ENCODE measurements at places on chromosomes 3 and 15.

DNA sequence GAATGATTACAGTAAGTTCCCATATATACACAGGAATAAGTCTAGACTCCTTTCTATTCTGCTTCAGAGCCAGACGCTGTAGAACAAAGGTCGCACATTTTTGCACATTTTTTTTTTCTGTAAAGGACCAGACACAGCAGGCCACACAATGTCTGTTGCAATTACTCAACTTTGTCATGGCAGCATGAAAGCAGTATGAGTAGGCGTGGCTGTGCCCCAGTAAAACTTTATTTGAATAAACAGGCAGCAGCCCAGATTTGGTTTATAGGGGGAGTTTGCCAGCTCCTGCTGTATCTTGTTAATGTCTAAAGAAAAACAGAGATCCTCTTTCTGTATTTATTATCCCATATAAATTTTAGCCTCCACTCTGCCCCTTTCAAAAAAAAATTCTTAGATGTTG is 708.3 kb downstream of the FHIT start:
- DNase-seq, result no peak

DNA sequence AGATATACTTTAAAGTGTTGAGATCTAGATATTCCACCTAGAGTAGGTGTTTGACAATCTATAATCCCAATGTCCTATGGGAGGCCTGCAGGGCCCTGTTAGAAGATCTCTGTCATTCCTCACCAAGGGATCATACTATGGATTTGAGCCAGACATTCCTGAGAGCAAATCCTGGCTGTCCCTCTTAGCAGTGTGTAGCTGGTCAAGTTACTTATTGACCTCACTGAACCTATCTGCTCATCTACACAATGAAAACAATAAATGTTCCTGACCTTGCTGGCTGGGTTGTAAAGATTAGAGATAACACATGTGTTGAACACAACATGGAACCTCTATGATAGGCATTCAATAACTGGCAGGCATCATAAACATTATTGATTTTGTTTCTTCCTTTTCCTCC is 265.6 kb upstream of the ATP11B start:
- DNase-seq, result no peak

- DNase-seq, result no peak
These were observed 7.1 kb upstream of the HDAC11 start for GRCh38 chr3:13473020-13473419.

DNA sequence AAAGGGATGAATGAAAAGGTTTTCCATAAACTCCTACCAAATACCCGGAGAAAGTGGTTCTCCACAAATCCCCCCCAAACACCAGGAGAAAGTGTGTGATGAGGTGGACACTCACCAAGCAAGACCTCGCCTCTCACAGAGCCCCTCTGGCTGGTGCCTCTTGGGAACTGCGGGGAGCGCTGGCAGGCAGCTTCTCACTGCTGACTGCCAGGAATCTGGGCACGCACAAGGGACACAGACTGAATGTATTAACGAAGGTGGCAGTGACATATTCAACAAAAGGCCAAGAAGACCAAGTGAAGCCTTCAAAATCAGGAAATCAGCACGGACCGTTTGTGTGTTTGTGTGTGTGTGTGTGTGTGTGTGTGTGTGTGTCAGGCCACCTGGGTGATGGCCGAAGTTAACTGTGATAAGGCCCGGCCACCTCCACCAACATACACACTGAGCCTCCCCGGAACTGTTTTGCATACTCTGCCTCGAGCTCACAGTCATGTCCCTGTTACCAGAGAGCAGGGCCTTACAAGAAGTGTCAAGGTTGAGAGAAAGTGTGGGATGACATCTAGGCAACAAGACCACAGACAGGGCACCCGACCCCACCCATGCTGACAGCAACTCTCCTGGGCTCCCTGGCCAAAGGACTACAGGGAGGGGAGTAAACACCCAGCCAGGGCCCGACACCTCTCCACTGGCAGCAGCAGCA is 18.0 kb downstream of the ATP10A start:
- no peak for DNase-seq

GRCh38 chr3:4950948-4951347 is 28.3 kb upstream of the BHLHE40 start:
- no peak for DNase-seq

DNA sequence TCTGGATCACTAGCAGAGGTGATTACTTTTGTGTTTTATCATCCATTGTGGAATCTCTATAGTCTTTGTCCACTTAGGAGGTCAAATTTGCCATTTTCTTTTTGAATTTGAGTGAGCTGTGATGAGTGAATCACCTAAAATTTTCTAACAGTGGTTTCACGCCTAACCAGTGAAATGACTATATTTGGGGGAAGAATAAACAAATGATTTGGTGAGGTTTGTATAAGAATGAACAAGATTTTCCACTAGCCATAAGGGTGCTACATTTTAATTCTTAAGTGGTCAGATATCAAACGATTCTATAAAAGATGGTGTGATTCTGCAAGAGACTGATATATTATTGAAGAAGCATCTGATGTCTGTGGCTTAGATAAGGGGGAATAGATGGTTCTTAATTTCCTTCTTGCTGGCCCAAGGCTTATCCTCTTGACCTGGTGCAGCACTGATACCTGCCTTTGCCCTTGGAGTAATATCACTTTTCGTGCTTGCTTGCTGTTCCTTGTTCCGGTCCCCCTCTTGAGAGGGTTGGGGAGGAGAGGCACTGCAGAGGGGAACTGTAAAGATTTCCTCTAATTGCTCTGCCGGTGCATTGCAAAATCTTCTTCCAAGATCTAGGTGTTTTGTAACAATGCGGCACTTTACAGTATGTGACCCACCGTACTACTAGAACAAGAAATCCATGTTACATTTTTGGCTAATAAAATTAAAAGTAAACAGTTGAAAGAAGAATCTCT is 14.5 kb downstream of the C3orf20 start:
- DNase-seq, result no peak

GRCh38 chr3:194244167-194244566 is 107.0 kb downstream of the CPN2 start:
- DNase-seq, result no peak

GRCh38 chr3:22980346-22980745 is 222.8 kb upstream of the UBE2E2 start:
- DNase-seq, result no peak

All from CD4-positive, CD25-positive, alpha-beta regulatory T cell (primary cell).